ENCODE measurements at places on chromosomes 3 and 15.

- DNase-seq = no peak
These were observed 11.7 kb downstream of the ARHGEF26 start for GRCh38 chr3:154132777-154133375.

DNA sequence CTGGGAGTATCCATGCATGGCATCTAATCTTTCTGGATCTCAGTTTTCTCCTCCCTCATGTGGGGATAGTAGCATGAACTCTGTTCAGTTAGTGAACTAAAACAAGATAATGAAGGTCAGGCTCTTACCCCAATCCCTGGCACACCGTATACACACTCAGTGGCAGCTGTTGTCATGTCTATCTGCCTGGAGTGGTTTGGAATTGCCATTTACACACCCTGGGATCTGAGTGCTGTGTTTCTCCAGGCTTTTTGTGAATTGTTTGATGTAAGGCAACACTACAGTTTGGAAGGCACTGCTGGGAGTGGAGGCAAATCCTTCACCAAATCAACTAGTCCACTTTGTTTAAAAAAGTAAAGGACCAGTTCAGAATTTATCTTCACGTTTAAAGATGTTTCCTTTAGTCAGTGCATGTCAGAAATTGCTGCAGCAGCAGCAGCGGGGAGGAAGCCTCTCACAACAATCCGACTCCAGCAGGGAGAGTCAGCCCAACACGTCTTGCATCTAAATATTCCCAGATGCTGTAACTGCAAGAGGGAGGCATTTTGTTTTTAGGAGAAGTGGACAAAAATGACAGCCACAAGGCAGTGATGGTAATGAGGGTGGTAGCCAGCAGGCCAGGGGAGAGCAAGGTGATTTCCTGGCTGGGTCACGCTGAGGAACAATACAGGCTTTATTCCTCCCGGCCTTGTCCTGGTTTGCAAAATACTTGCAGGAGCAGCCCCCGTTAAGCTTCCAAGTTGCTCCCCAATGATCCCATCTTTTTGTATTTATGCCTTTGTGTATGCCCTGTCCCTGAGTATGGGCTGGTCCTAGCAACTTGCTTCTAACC is 128.5 kb upstream of the LRIG1 start:
- DNase-seq = no peak

- no peak for DNase-seq
These were observed 3.5 kb downstream of the TSEN2 start for GRCh38 chr3:12487786-12488185.

DNA sequence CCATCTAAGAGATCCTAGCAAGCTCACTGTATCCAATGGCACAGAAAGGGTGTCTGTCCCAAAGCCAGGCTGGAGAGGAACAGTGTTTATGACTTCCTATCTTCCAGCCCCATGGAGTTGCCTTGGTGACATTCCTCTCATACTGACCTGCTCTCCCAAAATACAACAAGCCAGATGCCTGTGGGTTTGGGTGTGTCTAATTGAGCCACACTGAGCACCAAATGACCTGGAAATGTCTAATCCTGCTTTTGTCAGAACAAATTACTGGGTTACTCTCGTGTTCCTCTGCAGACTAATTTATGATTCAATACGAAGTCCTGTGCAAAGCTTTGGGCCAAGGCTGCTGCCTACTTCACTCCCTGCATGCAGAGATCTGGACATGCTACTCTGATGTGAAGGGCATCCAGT is 98.1 kb upstream of the STRIT1 start:
- no peak for DNase-seq

DNA sequence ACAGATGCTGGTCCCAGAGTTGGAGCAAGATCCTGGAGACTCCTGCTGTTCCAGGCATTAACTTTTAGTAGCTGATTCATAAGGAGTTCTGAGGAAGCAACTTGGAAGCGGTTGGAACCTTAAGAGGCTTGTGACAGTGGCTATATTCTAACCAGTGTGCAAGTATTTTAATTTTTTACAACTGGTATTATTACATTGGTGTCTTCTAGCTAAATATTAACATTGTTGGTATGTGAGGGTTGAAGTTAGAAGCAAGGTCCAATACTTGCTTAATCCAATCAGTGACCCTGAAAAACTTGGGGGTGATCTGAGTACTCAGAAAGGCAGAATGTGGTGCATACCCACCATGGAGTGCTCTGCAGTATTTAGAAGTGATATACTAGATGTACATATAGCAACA is 1.5 kb upstream of the OR4F15 start:
- DNase-seq = no peak

- DNase-seq = no peak
These were observed 22.3 kb downstream of the CFAP161 start for GRCh38 chr15:81156324-81156723.

DNA sequence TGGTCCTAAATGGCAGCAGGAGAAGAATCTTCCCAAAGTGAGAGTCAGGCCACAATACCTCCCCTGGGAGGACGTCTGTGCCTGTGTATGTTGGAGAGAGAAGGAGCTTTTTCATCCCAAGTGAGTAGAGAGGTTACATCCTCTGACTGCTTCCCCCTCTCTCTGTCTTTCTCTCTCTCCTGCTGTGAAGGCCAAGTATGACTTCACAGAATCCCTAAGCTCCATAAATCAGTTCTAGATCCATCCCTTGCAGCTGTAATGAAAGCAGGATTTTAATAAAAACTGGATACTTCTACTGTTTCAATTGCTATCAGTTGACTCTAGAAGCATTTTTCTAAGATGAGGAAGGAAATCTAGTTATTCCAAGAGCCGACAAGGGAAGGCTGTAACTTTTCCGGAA is 389.1 kb upstream of the PROK2 start:
- DNase-seq = no peak

GRCh38 chr15:84671211-84671610 is 13.2 kb upstream of the NMB start:
- no peak for DNase-seq

DNA sequence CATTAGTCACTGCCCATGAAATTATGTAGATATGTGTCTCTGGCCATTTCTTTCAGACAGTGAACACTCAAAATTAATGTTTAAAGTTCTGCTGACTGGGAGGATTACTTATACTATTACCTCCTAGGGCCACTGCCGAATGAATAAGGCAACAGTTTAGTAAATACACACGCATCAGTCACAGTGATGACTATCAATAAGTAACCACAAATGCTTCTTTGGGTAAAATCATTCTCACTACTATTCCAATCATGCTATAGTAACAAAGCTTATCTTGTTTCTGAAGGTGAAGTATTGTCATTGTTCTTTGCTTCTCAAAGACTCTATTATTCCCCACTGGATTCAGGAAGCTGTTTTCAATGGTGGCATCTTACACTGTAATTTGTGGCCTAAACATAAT is 478.8 kb downstream of the EPHA3 start:
- DNase-seq = no peak

GRCh38 chr3:73926360-73927202 is 301.8 kb upstream of the PDZRN3 start:
- no peak for DNase-seq

DNA sequence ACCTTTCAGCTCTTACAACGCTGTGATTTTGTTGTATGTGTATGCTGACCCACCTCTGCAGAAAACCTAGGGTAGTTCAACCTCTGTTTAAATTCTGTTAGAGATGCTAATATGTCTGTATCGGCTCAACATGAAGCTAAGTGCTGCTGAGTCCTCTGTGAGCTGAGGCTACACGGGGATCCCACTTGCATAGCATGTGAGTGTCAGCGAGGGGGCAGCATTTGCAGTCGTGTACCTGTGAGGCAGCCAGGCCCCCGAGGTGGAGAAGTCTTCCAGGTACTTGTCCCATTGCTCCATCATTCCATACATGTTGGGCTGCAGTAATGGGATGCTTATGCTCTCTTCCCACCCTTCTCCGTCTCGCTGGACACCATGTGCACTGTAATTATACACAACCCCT is 3.7 kb downstream of the MKRN2OS start:
- no peak for DNase-seq

- DNase-seq = no peak
These were observed 215.6 kb downstream of the PDCD6IP start for GRCh38 chr3:34013818-34014570.

DNA sequence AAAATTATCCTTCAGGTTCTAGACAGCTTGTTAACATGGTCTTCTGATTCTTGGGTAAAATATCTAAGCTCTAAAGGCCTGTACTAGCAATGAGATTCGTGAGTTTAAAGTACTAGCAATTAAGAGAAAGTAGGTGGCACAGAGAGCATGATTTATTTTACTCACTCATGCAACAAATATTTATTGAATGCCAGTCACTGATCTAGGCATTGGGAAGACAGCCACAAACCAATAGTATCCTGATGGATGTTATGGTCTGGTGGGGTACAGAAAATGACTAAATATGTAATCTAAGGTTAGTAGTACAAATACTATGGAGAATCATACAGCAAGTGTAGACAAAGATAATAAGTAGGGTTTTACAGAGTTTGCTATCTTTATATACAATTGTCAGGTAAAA is 751.3 kb downstream of the ZNF385D start:
- DNase-seq = no peak

DNA sequence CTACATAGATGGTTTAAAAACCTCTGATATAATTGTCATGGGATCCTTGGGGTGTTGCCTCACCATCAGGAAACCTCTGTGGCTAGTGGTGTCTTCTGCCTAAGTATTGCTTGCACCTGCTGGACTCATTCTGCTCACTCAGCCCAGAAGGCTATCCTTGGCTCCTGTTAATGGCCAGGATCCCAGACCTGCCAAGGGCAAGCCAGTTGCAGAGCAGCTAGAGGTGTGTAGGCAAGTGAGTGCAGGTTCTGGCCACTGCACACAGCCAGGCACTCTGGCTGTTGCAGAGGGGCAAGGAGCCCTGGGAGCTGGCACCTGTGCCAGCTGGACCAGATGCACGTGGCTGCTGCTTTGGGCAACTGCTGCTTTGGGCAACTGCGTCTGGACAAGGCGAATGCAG is 1125.8 kb downstream of the SI start:
- DNase-seq = no peak

- no peak for DNase-seq
These were observed 78.4 kb upstream of the MRPS22 start for GRCh38 chr3:139265131-139266016.

GRCh38 chr15:78978601-78979179 is 33.8 kb upstream of the CTSH start:
- no peak for DNase-seq

GRCh38 chr3:34387826-34388564 is 589.6 kb downstream of the PDCD6IP start:
- no peak for DNase-seq

DNA sequence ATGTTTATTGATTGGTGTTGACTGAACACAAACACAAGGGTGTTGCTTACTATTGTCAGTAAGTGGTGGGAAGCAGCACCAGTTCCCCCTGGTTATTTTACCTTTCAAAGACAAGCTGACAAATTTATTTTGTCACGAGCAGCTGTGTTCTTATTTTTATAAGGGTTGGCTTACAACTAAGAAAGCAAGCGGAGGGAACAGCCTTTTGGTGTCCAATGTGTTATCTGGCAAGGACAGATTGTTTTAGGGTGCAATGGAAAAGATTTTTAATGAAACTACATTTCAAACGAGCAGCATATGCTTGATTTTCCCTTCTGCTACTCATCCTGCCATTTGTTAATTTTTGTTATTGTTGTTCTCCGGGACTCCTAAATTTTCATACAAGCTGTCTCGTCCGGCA is 920.6 kb upstream of the CFAP20DC start:
- DNase-seq = no peak

GRCh38 chr3:71101014-71101413 is 482.5 kb downstream of the FOXP1 start:
- DNase-seq = no peak

- no peak for DNase-seq
These were observed 370.5 kb downstream of the CTNNB1 start for GRCh38 chr3:41569632-41570305.

DNA sequence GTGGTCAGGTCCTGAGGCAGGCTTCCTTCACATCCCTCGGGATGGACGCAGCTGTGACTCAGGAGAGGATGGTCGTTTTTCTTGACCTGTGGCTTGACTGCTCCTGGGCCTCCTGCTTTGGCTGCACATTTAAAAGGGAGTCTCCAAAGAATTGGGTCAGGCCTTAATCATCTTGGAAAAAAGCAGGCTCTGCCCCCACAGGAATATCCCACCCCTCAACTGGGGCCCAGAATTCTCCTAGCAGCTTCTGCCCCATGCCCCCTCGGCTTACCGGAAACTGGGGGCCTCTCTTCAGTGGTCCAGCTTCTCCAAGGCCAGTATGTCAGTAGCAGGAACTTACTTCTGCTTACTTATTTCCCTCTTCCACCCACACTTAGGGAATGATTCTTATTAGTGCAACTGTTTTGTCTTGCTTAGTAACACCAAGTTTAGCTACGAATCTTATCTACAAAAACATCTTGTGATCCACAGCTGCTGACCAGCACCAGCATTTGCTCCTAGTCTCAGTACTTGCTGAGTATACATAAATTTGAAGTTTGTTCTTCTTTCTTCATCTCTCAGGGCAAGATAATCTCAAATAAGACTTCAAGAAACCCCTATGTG is 35.7 kb downstream of the ATG7 start:
- no peak for DNase-seq

- DNase-seq = no peak
These were observed 35.1 kb upstream of the SPTBN5 start for GRCh38 chr15:41928637-41929620.

- no peak for DNase-seq
These were observed 73.9 kb upstream of the SLC6A11 start for GRCh38 chr3:10741891-10742671.

GRCh38 chr3:171506743-171507319 is 46.6 kb upstream of the TNIK start:
- no peak for DNase-seq

DNA sequence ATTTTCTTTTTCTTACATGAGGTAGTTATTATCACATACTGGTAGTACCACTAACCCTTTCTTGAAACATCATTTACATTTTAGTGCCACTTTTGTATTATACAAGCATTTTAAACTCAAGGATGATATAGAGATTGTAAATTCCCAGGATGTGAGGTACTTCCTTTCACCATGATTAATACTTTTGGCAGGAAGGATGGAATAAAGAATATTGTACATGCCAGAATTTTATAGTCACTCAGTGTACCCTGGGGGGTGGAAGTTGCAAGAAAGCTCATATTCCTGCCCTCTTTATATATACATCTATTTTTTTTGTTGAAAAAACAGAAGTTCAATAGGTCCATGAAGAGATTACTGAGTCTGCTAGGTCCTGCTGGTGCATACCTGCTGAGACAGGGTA is 141.0 kb upstream of the PLSCR5 start:
- no peak for DNase-seq

DNA sequence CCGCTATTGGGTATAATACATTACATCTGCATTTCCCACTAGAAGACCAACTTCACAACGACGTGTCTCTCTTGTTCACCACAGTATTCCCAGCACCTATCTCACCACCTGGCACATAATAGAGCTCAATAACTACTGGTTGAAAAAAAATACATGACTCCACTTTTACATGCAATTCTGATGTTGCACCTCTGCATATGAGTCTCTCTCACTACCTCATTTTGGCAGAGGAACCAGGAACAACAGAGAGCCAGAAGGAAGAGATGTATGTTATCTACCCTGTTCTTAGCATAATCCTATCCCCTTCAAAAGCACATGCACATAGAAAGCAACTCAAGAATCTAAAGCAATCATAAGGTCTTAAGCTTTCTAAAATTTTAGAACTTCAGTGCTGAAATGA is 61.6 kb downstream of the SHQ1 start:
- DNase-seq = no peak

- DNase-seq = no peak
These were observed 43.1 kb upstream of the TRPC1 start for GRCh38 chr3:142680710-142681109.

- no peak for DNase-seq
These were observed 24.8 kb downstream of the KPNA4 start for GRCh38 chr3:160540551-160540950.

- no peak for DNase-seq
These were observed 68.1 kb downstream of the TRIM69 start for GRCh38 chr15:44804298-44805046.

GRCh38 chr3:188516515-188516914 is 362.6 kb downstream of the LPP start:
- no peak for DNase-seq

All from NCI-H510A (cell line).